Osteocyte (in vitro differentiated cells): ENCODE measurements at places on chromosomes 2 and 18.

GRCh38 chr2:100017633-100018032, 124.8 kb downstream of the AFF3 start:
- no peak for DNase-seq

DNA sequence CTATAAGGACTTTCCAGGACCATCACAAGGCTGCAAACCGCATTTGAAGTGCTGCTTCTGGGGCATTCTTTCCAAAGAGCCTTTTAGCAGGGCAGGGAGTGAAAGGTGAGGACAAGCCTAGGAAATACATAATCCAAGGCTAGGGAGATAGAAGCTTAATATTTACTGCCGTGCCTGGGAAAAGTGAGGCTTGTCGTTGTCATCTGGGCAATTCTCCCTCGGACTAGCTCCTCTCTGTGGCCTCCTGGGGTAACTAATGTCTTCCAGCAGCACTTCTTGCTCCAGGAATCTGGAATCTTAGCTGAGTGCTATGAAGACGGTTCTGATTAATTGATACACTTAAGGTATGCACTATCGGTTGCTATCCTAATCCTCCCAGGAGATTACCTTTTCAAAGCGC, 69.3 kb upstream of the ATL2 start:
- DNase-seq = no peak

DNA sequence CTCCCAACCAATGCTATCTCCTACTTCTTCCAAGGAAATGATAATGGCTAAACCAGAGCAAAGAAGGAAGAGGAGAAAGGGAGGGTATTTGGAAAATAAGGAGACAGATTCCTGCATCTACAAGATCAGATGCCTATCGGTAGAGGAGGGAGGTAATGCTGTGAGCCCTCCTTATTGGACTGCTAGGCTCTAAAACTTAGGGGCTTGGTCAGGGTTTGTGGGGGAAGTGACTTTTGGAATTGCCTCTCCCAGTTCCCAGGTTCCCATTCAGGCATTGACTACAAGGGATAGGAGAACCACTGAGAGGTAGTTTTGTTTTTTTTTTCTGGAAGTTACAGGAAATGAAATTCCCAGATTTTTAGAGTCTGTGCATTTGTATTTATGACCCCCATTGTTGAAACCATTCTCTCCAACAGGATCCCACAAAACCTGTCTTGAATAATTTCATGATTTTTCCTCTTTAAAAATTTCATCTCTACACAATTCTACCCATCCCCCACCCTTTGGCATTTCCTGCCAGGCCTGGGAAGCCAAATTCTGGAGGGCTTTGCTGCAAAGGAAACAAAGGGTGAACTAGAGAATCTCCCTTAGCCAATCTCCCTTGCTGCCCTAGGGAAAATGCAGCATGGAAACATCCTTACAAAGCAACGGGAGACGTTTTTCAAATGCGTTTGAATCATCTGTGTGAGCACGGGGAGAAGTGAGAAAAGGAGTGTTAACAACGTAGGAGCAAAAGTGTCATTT, 282.1 kb upstream of the EPAS1 start:
- DNase-seq = no peak

GRCh38 chr2:41830600-41830999, 217.2 kb upstream of the PKDCC start:
- no peak for DNase-seq

- DNase-seq = no peak
These were observed 88.4 kb upstream of the NRP2 start for GRCh38 chr2:205593891-205594290.

GRCh38 chr2:95265182-95265581, 9.1 kb upstream of the PROM2 start:
- DNase-seq = peak; percentile 51

GRCh38 chr2:113757138-113757657, 756 bp upstream of the SLC35F5 start:
- no peak for DNase-seq

DNA sequence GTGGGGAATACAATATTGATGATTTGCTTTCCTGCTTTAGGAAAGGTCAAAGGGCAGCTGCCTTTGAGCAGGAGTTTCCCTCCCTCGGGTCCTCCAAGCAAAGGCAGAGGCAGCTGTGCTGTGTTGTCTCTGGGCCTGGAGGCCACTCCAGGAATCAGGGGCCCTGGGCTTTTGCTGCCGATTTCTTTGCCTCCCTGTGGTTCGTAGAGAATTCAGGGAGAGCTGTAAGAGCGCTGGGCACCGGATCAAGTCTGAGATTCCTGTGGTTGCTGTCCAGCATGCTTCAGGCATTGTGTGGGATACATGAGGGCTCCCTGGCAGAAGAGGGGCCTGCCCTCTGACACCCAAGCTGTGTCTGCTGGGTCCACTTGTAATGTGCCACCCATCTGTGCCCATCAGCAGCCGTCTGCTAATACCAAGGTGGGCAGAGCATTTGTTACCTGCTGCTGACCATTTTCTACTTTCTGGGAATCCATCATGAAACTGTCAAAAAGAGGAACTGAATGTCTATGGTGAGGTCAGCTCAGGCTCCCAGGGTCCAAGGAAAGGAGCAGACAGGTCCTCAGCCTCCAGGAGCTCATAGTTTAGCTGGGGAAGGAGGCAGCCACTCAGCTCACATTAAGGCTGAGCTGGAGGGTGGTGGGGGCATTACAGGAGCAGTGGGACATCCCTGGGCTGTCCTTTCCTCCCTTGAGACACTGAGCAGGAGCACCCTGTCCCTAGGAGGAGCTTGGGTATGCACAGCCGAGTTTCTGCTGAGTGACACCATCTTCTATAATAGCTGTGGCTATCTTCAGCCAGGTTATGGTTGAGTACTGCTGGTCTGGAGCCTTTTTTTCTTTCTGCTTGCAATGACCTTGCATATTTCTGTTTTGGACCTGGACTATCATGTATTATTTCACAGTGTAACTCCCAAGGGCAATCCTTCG, 68.5 kb downstream of the CTIF start:
- DNase-seq = peak; percentile 89

DNA sequence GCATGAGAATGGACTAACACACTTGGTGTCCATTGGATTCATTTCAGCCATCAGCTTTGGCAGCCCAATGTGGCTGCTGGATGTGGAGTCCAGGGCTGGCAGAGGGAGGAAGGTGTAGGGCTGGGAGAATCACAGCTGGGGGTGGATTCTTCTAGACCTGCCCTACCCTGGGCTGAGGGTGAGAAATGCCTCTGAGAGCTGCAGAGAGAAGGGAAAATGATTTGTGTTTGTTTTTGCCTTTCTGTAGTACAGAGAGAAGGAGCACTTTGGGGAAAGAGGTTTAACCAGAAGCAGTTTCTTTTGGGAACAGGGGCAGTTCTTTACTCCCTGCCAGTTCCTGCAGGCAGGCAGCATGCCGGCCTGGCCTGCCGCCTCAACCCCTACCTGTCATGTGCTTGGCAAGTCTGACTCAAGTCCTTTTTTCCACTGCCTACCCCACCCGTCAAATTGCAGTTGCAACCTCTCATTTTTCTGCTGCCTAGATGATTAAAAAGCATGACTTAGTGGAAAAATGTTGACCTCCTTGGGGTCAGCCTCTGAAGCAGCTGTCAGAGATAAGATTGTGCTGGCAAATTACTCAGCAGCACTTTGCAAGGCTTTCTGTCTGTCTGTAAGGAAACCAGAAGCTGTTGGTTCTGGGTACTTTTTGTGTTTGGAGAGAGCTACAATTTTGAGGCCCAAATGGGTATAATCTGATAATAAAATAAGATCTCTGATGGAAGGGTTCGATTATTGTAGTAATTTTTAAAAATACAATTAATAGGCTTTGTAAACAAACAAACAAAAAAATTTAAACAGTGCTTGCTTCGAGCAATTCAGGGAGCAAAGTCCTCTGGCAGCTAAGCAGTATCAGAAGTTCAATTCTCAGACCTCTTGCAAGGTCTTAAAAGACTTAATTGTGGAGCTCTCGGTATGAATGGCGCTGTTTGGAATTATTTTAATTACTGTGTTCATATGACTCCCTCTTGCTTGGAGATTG, 21.7 kb downstream of the LBH start:
- no peak for DNase-seq

DNA sequence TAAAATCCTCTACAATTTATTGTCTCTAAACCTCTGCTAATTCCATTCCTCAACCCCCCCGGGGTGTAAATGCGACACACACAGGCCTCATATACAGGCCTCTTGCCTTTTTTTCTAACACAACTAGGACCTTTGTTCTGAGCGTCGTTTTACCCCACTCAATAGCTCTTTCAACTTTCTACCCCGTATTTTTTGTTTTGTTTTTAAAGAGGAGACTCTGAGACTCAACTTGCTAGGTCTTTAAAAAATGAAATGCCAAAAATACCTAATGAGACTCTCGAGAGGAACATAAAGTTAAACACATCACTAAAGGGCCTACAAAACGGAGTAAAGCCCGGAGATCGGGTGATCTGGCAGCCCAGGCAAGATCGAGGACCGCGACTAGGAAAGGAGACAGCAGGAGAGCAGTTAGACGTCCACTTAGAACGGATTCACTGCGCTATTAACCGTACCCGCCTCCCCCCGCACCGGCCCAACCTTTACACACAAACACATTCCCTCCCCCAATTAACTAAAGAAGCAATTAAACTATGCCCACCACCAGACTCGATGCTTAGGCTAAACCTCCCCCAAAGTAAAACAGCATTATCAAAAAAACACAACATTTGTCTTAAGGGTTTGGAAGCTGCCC, 1.7 kb downstream of the TRIP12 start:
- peak; percentile 62 for DNase-seq

GRCh38 chr2:30270166-30270565, 38.8 kb downstream of the LBH start:
- DNase-seq = no peak

- DNase-seq = peak; percentile 46
These were observed 17.8 kb upstream of the PMAIP1 start for GRCh38 chr18:59881728-59882656.

GRCh38 chr2:25825238-25825637, 53.0 kb downstream of the ASXL2 start:
- no peak for DNase-seq

DNA sequence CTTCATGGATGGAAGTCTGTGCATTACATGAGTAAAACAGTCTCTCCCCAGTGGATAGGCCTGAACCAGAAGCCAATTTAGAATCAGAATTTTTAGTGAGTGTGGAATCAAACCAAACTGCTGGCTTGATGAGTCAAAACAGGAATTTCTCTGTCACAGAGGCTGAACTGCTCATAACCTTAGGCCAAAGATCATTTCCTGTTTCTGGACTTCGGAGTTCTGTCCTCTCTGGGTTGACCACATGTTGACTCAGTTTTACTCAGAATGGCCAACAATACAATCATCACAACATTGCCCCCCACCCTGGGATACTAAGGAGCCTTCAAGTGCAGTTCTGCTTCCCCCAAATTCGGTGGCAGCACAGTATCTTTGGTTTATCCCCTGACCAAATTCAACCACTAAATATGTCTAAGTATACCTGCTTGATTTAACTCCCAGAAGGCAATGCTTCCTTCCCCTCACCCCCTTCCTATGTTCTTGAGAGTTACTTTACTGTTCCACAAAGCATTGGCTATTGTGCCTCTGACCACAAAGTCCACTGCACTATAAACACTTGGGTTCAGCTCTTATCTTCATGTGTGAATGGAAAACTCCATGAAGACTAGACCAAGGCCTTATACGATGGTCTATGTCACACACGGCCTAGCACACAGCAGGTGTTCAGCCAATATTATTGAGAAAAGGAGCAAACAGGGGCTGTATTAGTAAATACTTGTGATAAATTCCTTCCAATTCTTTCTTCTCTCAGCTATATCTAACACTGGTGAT, 67.8 kb downstream of the NXPH2 start:
- no peak for DNase-seq

- no peak for DNase-seq
These were observed 153.7 kb downstream of the CAMKMT start for GRCh38 chr2:44515416-44515815.

DNA sequence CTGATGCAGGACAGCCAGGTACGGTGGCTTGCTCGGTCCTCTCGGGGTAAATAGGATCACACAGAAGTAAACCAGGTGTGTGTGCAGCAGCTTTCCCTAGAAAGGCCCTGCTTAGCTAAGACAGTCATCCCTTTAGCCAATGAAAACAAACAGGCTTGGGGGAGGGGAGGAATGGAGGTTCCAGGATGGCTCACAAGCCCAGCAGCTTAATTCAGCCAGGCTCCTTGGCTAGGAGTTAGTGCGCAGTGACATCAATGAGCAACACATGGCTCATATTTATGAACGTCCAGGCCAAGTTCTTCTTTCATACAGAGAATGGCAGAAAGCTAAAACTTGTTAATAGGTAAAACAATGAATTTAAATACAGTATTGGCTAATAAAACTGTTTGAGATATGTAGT, 10.2 kb downstream of the IAH1 start:
- DNase-seq = no peak

GRCh38 chr2:128510701-128511397, 192.2 kb upstream of the HS6ST1 start:
- DNase-seq = no peak

GRCh38 chr2:182598626-182599025, 117.4 kb upstream of the DNAJC10 start:
- no peak for DNase-seq

- no peak for DNase-seq
These were observed 572.0 kb downstream of the SOX11 start for GRCh38 chr2:6264198-6264597.

GRCh38 chr2:120764492-120764891, 28.8 kb downstream of the GLI2 start:
- DNase-seq = no peak

- DNase-seq = no peak
These were observed 1298.5 kb downstream of the SUCLG1 start for GRCh38 chr2:83160571-83160970.

GRCh38 chr2:234722176-234722575, 225.3 kb upstream of the ARL4C start:
- DNase-seq = no peak

- DNase-seq = no peak
These were observed 3.0 kb upstream of the SKOR2 start for GRCh38 chr18:47254341-47254939.

DNA sequence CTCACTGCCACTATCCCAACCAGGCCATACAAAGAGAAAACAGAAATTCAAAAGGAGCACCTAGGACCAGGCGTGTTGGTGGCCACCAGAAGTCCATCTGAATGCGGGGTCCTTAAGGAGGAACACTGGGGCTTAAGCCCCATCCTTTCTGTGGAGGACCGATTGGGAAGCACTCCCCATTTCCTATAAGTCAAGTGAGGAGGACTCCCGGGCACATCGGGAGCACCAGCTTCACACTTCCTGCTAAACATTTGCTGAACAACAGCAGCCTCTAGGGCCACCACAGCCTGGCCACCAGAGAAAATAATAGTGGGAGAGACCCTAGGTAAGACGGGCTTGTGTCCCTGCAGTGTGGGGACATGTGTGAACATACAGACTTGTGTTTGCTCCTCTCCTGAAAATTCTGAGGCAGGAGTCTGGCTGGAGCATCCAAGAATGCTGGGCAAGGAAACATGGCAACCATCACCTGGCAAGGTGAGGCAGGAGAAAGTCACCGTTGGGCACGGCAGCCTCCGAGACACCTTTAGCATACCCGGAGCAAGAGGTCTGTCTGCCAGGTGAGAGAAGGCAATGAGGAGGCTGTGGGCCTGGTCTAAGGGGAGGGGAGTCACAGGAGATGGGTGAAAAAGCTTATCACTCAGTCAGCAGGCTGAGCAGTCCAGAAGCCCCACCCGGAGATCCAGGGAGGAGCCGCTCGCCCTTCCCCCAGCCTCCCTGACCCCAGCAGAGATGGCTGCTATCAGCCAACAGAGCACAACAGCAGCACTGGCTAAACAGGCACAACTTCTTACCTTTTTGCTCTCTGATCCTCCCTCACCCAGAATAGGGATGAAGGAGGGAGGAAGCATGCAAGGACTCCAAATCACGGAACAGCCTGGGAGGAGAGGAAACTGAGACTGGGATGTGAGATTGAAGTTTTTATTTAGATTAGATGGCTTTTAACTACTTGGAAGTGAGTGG, 282.3 kb downstream of the EIPR1 start:
- peak; percentile 60 for DNase-seq
